ENCODE measurements at places on chromosomes 2 and 18.

GRCh38 chr18:56233595-56233994 lies 404.8 kb downstream of the TXNL1 start:
- DNase-seq: peak; percentile 89

- DNase-seq: peak; percentile 37
Observed at GRCh38 chr2:12504443-12504842, 212.3 kb upstream of the TRIB2 start.

- DNase-seq: no peak
Observed at GRCh38 chr18:59690186-59690982, 6.8 kb downstream of the CCBE1 start.

- no peak for DNase-seq
Observed at GRCh38 chr18:24785019-24785418, 324.6 kb downstream of the HRH4 start.

- peak; percentile 33 for DNase-seq
Observed at GRCh38 chr2:100817388-100817985, 2.5 kb upstream of the NPAS2 start.

DNA sequence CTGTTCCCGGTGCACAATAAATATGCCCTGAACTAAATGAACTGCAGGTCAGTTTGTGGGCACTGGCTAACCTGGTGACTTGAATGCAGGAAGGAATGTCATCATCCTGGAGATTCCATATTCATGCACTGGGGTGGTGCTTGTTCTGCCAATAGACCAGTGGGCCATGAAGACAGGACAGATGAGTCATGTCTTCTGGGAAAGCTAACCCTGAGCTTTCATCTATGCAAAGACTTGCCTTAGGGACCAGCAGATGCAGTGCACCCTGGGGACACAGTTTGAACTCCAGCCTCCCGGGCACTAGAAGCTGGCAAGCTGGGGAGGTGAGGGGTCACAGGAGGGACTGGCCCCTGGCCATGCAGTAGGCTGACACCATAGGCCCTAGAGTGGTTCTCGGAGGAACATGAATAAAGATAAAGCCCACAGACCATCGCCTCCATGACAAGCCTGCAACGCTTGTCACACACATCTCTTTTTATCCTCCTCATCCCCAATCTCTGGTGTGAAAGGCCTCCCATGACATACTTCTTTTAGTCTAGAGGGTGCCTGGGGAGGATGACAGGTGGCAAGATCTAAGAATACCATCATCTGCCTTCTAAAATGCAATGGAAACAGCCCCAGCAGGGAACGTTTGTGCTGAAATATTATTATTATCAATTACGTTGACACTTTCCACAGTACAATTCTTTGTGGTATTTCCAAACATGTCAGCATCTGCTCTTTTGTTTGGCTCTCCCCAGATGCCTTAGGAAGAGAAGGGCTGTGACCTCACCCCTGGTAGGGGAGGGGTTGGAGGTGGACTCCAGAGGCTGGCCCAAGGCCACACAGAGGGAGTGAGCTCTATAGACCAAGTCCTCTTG lies 267.4 kb upstream of the RAB6C start:
- no peak for DNase-seq

DNA sequence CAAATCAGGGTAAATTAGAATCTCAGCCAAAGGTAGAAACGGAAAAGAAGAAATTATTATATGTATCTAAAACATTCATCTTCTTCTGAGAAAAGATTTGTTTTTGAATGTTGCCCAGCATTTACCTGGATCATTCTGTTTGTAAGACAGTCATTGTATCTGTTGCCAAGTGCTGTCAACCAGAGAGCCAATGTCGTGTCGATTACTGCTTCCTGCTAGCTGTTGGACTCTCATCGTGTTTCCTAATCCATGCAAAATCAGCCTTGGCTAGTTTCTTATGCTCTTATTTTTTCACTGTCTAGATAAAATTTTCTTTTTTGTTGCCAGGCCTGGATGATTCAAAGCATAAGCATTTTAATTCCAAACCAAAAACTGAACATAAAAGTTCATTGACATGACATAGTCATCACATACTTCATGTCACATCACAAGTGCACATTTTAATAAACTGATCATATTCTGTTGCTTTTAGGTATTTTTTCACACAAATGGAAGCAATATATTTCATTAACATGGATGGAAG lies 202.3 kb downstream of the KCNH7 start:
- no peak for DNase-seq

DNA sequence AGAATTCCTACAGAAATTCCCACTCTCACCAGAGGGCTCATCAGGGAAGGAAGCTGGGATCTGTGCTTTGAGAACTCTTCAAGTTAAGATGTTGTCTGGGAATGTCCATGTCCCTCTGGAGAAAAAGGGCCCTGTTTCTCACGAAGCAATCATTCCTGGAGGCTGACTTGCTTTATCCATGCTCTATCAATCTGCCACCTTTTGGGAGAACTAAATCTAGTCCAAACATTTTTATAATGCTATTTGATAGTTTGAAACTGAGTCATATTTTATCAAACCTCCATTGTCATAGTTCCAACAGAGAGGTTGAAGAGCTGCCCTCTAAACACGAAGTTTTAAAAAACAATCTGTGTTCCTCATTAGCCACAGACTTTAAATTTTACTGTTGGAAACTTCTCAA lies 219.2 kb downstream of the MTX2 start:
- no peak for DNase-seq

GRCh38 chr2:79716266-79716665 lies 203.4 kb downstream of the CTNNA2 start:
- DNase-seq: no peak

GRCh38 chr2:132478461-132479105 lies 62.0 kb downstream of the GPR39 start:
- no peak for DNase-seq

- DNase-seq: no peak
Observed at GRCh38 chr2:102480285-102481195, 7.5 kb downstream of the SLC9A4 start.

- DNase-seq: no peak
Observed at GRCh38 chr2:233100192-233100998, 40.3 kb downstream of the INPP5D start.

GRCh38 chr2:210210185-210210584 lies 15.1 kb downstream of the ACADL start:
- DNase-seq: no peak

GRCh38 chr2:170943041-170943440 lies 14.0 kb downstream of the GORASP2 start:
- peak; percentile 17 for DNase-seq

- no peak for DNase-seq
Observed at GRCh38 chr18:12384261-12384660, 7.2 kb upstream of the AFG3L2 start.

GRCh38 chr18:32343634-32344033 lies 127.0 kb downstream of the GAREM1 start:
- no peak for DNase-seq

GRCh38 chr2:84126084-84126483 lies 333.0 kb downstream of the SUCLG1 start:
- no peak for DNase-seq

- DNase-seq: no peak
Observed at GRCh38 chr18:46262856-46263255, 158.7 kb downstream of the HAUS1 start.

DNA sequence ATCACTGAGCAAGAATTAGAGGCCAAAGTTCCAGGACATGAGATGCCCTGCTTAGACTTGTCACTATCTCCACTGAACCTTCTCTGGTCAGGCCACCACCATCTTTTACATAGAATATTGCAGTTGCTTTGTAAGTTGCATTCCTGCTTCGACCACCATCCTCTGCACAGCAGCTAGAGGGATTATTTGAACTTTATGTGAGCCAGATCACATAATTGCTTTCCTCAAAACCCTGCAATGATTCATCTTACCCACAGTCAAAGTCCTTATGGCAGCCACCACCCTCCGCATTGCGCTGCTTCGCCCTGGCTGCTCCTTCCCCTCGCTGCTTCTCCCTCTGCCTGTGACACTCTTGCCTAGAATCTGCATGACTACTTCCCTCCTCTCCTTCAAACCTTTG lies 111.3 kb downstream of the EML6 start:
- no peak for DNase-seq

- DNase-seq: no peak
Observed at GRCh38 chr2:230575642-230576324, 136.9 kb upstream of the CAB39 start.

DNA sequence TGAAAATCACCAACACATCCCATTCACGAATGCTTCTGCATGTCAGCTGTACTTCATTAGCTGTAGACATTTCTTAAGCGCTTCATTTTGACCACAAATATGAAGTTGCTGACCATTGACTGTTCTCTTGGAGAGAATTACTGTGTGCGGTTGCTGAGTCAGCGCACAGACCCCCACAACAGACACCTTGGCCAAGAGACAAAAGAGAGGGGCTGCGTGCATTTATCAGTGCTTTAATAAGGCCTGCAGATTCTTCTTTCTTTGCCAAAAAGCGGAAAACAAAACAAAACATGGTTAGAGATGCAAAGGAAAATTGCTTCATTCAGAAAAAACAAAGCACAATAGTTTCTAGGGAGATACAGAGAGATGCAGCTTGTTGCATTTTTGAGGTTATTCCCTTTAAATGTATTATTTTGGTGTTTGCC lies 174.7 kb downstream of the ACKR3 start:
- DNase-seq: peak; percentile 96

GRCh38 chr2:38554973-38555595 lies 47.6 kb downstream of the HNRNPLL start:
- peak; percentile 46 for DNase-seq

DNA sequence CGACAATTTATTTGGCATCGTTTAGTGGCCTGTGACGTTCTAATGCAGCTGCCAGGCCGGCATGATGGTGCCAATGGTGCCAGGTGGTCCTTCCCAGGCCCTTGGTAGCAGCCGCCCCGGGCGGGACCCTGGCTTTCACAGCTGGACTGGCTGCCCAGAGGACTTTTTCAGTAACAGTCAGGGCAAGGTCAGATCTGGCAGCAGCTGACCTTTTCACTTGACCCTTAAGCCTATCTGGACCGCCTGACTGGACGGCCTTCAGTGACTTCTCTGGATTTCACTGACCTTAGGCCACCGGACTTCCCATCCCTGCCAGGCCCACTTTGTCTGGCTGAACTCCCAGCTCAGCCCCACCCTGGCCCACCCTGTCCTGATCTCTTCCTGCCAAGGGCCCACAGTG lies 15.9 kb downstream of the TRIB2 start:
- DNase-seq: no peak

DNA sequence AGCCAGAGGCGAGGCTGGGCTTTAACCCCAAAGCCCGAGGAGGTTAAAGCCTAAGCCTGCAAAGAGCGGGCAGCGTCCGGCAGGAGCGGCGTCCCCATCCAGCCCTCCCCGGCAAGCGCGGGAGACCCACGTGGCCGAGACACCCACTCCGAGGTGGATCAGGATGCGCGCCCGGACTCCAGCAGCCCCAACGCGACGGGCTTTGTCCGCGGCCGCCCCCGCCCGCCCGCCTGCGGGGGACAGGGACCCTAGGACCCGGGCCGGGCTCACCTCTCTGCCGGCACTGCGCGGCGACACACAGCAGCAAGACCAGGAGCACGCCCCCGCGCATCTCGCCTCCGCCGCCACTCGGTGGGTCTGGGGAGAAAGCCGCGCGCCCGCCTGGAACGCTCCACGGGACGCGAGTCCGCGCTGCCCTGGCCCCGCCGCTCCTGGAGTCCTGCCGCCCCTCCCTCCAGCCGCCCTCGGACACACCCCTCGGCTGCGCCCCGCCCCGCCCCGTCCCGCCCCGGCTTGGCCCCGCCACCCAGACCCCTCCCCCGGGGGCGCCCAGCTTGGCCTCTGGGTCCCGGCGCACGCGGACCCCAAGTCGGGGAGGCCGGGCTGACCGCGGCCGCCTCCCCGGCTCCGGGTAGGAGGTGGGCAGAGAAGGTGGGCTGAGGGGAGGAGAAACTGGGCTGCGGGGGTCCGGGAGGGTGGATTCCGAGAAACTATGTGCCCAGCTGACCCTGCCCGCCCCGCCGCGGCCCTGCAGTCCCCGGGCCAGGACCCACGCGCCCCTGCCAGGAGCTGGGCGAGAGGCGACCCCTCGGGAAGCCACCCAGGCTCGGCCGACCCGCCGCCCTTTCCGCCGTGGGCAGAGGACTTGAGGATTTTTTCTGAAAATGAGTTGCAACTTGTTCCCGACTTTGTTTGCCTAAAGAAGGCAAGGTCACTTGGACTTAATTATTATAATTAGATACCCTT lies at the start of gene LAMA1:
TSS of gene LAMA1 (minus strand) at position 408 of the 966 bp plus-strand sequence. CDS start at position 331, 77 bp downstream.
- DNase-seq: peak; percentile 68

DNA sequence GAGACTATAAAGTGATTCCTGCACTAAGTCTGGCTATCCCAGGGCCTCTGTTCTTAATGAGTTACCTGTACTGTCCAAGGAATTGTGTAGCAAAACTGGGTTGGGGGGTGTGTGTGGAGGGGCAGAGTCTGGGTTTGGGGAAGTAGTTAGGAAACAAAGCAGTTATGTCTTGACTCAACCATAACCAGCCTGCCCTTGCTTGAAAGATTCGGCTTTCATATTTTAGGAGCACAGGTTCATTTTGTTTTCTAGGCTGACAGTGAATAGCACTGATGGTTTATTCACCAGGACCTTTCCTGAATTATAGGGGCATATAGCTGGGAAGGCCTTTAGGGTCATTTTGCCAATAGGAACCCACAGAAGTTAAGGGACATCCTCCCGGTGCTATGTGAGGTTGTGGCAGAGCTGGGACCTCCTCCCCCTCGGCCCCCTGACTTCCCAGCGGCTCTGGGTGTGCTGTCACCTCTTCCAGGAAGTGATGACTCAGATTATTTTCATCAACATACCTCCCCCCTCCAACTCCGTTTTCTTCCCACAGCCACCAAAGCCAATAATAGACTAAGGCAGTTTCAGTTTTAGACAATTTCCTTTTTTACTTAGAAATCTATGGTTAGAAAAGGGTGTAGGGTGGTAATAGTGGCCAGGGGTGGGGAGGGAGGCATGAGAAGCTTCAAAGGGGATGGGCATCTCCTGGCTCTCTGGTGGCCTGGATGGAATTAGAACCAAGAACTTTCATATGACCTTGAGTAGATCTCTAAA lies 44.8 kb downstream of the SETBP1 start:
- DNase-seq: peak; percentile 61

- no peak for DNase-seq
Observed at GRCh38 chr18:63350230-63350629, 16.8 kb downstream of the KDSR start.

GRCh38 chr2:98191883-98192282 lies 104.9 kb downstream of the VWA3B start:
- DNase-seq: no peak

GRCh38 chr2:150778828-150779227 lies 291.4 kb upstream of the RND3 start:
- no peak for DNase-seq

DNA sequence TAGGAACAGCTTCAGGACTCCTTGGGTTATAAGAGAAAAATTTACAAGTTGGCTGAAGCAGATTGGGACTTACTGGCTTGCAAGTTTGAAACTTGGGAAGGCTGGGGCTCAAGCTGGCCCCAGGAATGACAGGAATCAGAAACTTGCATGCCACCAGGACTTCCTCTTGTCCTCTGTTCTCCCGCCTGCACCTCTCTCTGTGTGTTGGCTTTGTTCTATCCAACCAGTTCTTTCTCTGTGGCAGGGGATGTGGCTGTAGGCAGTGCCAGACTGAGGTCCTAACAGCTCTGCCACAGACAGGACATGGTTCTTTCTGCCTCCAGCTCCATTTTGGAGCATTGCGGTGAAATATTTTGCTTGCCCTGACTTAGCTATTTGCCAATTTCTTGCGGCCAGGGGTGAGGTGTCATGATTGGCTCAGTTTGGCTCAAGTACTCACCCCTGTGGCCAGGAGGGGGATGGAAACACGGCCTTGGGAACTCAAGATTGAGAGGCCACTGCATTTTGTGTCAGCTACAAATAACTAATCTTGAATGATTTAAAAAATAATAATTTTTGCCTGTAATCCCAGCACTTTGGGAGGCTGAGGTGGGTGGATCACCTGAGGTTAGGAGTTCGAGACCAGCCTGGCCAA lies 48.9 kb downstream of the MEP1B start:
- DNase-seq: no peak

All from adipocyte (in vitro differentiated cells).